HT1080 (cell line): ENCODE measurements at places on chromosomes 5 and 9. TPM values are rescaled to one million over a fixed set of nuclear protein-coding genes. Genes with fewer than 3 reads are reported as not detected.

The TRPM6 gene
- total RNA-seq = 0.02 TPM in 1 of 2 replicates, not detected in the other

The DMRT3 gene
- not detected in 2 replicates for total RNA-seq

The HRCT1 gene
- total RNA-seq = 2.4 and 3.2 TPM in 2 replicates

The SLC6A7 gene
- 0.03 TPM in 1 of 2 replicates, not detected in the other for total RNA-seq

The OR13C5 gene
- not detected in 2 replicates for total RNA-seq

The MYORG gene
- total RNA-seq = 3.1 and 3.5 TPM in 2 replicates

The WNT8A gene
- not detected in 2 replicates for total RNA-seq

The CDC23 gene
- total RNA-seq = 55.0 and 56.1 TPM in 2 replicates

The LCN9 gene
- total RNA-seq = not detected in 2 replicates

The REEP5 gene
- total RNA-seq = 34.9 and 70.2 TPM in 2 replicates
